ENCODE measurements at places on chromosomes 4 and X. TPM values are rescaled to one million over a fixed set of nuclear protein-coding genes. Genes with fewer than 3 reads are reported as not detected.

Gene SORBS2
- total RNA-seq = 828 TPM

DNA sequence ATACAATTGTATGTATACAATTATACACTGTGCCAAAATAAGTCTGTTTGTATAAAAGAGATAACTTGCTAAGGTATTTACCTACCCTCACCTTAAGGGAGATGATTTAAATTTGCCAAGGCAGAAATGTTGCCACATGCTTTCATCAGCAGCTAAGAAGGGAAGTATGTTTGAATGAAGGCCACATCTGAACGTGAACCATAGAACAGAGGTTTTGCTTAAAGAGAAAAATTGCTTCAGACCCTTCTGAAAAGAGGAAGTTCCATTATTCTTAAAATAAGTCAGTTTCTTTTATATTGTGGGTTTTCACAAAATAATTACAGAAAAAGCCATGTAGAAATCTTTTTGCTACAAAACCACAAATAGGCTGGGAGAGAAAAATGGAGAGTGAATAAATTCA is 621.5 kb upstream of the HTR2C start:
- no peak for DNase-seq

GRCh38 chrX:46308110-46308509 is 237.1 kb downstream of the ZNF674 start:
- DNase-seq = no peak

- no peak for DNase-seq
These were observed 498.4 kb downstream of the PACRGL start for GRCh38 chr4:21198683-21199082.

DNA sequence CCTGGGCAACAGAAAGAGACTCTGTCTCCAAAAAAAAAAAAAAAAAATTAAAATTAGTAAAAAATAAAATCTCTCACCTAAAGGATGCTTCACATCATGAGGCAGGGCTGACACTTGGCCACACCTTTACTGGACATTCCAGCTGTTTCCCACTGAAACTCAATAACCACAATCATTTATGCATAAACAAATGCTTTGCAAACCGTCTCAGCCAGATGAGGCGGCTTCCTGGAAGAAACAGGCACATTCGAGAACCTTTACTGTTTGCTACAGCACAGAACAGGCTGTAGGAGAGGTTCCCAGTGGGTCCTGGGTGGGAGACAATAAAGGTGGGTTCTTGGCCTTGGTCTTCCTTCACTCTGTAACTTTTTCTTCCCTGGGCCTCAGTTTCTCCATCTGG is 10.9 kb upstream of the TBC1D14 start:
- no peak for DNase-seq

DNA sequence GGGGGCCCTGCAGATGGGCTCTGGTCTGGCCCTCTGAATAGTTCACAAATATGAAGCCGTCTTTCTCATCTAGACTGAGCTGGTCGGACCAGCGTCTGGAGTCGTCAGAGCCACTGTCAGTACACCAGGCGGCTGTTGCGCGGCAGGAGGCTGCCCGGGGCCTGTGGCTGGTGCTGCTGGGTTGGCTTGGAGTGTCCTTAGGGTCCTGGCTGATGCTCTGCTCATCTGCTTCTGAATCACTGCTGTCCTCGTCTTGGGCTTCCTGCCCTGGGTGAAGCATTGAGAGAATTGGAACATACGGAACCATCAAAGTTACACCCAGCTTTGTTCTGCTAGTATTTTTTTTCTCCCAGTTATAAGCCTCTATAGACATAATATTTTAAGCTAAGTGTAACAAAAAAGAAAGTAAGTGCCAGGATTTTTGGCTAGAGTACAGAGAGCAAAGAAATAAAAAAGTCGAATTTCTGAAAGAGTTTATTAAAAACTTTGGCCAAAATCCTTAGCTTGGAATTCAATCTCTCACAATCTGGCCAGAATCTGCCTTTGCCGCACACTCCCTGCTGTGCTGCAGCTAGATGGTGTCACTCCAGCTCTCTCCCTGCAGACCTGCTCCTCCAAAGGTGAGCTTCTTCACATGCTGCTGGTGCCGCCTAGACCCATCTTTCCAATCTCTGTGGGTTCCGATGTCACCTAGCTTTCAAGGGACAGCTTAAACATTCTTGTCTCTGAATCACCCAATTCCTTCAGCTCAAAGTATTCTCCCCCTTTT is 96.2 kb downstream of the CDS1 start:
- DNase-seq = no peak
